ENCODE measurements at places on chromosomes 1 and 21.

DNA sequence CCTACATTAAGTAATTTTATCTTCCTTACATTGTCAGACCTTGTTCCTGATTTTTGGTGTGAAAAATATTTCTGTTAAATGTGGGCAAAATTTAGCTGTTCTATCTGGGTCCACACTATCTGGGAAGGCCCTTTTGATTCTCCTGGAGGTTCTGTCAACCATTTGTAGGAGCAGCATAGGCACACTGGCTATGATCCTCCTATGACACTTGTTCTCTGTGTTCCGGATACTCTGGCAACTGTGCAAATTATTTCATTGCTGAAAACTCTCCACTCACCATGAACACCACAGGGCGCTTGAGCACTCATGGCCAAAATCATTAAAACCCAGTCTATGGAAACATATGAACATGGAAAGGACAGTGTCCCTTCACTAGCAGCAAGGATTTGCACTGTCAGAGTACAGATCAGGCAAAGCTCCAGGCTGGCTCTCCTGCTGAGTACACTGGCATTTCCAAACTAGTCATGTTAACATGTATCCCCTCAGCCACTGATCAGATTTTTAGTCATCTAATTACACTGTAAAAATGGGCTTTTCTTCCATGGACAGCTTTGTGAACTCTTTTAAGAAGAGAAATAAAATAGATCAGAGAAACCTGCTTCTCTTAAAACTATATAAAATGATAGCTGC is 43.9 kb upstream of the SGIP1 start:
- no peak for DNase-seq

GRCh38 chr1:168320800-168321450 is 40.2 kb downstream of the TBX19 start:
- no peak for DNase-seq

DNA sequence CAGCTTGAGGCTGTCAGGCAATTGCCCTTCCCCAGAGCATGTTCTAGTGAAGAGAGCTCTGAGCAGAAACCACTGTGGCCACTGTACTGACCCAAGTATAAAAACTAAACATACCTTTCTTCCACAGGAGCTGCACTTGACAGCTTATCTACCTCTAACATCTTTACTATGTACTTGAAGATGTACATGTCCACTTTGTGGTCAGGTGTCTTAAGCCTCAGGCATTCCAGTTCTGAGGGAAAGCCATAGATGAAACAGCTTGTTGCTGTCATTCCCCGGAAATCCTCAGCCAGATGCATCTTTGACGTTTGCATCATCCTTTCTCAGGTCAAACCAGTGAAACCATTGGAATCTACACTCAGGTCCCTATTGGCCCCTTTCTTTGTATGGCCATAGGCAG is 70.4 kb downstream of the CHRM3 start:
- DNase-seq: no peak

DNA sequence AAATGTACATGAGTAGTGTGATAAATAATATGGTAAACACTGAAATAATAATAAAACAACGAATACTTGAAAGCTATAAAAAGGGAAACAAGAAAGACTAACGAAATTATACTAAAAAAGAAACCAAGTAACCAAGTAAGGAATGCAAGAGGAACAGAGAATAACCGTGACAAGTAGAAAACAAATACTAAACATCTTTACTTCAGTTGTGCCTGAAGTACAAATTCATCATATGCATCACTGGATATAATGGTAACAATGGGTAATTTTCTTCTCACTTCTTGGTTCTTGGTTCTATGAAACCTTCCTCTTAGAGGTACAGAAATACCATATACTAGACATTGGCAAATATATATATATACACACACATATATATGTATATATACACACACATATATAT is 1093.6 kb upstream of the B3GALT2 start:
- no peak for DNase-seq

- DNase-seq: no peak
Measured at GRCh38 chr1:100511058-100511457, 26.9 kb upstream of the GPR88 start.
